ENCODE measurements at places on chromosomes 4 and X.

GRCh38 chr4:72340803-72341431 is 228.1 kb downstream of the ADAMTS3 start:
- DNase-seq = no peak

DNA sequence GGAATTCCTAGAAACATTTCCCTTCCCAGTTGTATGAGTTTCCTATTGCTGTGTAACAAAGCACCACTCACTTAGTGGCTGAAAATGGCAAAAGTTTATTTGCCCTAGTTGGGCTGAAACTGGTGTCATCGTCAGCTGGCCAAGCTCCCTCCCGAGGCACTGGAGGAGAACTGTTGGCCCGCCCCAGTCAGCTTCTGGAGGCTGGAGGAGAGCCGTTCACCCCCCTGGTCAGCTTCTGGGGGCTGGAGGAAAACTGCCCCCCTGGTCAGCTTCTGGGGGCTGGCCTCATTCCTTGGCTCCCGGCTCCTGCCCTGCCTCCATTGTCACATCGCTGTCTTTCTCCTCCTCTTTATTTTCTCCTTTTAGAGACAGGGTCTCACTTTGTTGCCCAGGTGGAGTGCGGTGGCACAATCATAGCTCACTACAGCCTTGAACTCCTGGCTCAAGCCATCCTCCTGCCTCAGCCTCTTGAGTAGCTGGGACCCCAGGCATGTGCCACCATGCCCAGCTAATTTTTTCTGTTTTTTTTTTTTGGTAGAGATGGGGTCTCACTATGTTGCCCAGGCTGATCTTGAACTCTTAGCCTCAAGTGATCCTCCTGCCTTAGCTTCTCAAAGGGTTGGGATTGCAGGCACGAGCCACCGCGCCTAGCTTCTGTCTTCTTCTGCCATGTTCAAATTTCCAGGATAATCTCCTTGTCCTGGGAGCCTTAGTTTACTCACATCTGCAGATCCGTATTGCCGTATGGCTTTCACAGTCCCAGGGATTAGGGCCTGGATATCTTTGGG is 3.2 kb downstream of the RGS12 start:
- no peak for DNase-seq

- no peak for DNase-seq
Observed at GRCh38 chrX:9539605-9540387, 74.9 kb downstream of the TBL1X start.

- DNase-seq = no peak
Observed at GRCh38 chr4:27463816-27464215, 603.2 kb downstream of the STIM2 start.

GRCh38 chr4:164318350-164318749 is 435.6 kb upstream of the SMIM31 start:
- DNase-seq = no peak

DNA sequence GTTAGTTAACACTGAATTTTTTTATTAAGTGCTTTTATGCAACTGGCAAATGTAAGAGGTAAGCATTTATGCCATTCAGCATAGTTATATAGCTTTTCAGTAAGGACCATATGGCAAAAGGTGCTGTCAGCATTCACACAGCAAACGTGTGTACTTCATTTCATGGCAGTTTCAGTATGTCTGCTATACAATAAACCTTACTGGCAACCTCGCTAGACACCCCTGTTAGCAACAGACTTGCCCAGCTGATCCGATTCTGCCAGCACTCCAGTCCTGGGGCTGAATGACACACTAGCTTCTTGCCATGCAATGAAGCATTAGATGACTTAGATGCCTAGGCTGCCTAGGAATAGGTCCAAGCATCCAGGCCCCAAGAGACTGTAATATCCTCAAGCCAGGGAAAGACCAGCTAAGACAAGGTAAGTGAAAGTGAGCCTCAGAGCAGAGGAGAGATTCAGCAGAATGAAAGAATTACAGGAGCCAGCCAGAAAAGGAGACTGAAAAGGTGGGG is 47.3 kb upstream of the DOCK11 start:
- DNase-seq = peak; percentile 46

- DNase-seq = no peak
Observed at GRCh38 chrX:15853586-15854079, 980 bp downstream of the AP1S2 start.

DNA sequence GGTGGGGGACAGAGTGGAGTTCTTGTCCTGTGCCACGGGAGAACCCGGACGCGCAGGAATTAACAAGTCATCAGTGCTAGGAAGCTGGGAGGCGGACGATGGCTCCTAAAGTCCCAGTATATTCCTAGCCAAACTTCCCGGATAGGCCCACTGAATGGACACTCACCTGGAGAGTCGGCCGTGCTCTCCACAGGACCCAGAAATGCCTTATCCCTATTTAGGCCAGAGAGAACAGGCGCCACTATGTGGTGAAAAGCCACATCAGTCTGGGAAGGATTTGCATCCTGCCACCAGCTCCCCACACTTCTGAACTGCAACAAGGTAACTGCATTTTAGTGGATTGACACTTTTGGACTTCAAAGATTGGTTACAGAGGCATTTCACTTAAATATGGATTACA is 1.1 kb downstream of the CFAP299 start:
- peak; percentile 21 for DNase-seq

DNA sequence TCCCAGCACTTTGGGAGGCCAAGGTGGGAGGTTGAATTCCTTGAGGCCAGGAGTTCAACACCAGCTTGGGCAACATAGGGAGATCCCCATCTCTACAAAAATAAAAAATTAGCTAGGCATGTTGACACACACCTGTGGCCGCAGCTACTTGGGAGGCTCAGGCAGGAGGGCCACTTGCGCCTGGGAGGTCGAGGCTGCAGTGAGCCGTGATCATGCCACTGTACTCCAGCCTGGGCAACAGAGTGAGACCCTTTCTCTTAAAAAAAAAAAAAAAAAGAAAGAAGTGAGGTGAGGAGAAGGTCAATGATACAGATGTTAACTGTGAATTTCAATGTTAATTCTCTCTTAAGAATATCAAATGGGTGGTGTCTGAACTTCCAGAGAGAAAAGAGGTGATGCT is 15.1 kb upstream of the AP1S2 start:
- no peak for DNase-seq

DNA sequence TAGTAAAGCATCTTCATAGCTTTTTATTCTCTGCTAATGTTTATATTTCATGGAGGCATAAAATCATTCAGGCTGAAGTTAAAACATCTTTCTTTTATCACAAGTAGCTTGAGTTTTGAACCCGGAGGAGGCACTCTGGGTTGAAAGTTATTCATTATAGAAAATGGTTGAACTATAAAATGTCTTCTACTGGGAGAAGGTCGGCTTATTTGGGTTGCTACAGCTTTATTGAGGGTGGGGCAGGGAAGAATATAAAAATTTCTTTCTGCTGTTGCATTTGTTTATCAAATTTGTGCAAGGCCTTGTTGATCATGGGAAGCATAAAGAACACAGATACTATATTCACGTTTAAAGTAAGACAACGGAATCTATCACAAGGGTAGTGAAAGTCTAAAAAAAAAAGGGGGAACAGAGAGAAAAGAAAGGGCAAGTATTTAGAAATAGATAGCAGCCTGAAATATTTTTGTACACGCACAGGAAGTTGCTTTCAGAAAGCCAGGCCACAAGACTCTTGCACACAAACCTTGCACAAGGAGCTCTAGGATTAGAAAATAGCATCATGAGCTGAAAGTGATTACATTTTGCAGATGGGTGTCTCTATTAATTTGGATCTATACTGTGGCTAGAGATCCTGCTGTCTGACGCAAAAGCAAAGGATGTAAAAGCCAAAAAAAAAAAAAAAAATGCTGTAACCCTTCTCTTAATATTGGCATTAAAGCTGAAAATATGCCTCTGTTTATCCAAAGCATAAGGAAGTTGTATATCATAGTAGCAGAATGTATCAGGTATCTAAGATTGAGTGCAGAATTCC is 37.2 kb upstream of the FAM9C start:
- peak; percentile 68 for DNase-seq

GRCh38 chr4:40228497-40229365 is 31.9 kb downstream of the RHOH start:
- no peak for DNase-seq

DNA sequence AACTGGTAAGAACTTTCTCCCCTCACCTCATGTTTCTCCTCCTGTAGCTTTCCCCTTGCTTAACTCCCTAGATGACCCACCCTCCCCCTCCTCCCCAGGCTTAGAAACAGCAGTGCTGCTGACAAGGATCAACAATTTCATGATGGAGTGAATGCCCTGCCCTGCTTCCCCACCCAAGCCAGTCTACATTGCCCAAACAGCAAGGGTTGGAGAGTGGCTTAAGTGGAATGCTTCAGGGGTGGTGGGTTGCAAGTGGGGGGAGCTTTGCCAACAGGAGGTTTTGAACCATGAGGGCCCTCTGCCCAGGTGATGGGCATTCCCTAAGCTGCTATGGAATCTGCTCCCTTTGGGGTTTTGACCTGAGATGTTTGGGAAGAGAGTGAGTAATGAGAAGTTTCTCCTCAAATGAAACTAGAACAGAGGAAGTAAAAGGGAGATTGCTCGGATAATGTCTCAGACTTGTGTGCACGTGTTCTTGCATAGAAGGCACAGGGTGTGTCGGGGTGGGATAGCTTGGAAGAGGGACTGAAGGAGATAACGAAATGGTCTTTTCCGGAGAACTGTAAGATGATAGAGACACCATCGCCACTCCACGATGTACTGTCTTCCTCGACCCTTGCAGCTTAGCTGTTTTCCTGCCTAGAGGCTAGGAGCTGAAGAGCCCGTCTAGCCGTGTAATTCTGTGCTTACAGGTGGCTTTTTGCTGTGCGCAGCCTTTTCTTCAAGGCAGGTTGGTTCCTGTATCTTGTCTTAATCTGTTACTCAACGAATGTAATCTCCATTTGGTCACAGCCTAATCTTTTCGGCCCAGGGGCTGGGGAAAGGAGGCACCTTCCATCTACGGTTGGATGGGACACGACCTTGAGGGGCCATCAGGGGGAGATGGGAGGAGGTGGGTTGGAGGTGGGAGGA is 10.1 kb downstream of the GDPD2 start:
- DNase-seq = no peak

DNA sequence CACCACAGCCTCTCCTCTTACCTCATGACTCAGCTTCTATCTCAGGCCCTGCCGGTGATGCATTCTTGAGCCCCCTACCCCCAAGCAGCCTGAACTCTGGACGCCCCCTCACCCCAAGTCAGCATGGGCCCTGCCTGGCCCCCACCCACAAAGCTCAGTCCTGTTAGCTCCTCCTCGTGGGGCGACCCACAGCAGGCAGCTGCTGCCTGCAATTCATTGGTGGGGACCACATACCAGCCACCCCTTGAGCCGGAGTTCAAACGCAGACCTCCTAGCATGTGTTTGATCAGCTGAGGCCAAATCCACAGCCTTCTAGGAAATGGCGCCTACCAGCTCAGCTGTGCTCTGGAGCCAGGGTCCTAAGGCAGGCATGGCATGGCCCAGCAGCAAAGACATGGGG is 111.8 kb downstream of the EFNB1 start:
- no peak for DNase-seq

DNA sequence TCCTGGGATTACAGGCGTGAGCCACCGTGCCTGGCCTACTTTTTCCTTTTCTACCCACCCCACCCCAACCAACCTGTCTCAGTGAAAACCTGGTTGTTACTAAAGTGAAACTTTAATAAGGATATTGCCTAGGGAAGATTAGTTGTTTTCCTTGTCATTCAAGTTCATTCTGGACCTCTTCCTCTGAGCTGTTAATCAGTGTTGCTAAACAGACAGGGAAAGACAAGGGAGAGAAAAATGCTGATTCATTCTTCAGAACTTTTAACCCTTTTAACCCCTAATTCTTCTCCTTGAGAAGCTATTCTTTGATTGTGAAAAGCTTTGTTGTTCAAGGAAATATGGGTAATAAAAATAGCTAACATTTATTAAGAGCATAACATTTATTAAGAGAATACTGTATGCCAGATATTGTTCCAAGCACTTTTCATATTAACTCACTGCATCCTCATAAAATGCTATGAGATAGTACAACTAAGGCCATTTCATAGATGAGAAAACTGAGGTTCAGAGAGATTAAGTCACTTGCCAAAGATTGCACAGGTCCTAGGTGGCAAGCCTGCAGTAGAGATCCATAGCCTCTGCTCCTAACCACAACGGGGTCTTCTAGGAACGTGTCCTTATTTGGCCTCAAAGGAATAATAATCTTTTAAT is 34.8 kb downstream of the OSTC start:
- peak; percentile 14 for DNase-seq

DNA sequence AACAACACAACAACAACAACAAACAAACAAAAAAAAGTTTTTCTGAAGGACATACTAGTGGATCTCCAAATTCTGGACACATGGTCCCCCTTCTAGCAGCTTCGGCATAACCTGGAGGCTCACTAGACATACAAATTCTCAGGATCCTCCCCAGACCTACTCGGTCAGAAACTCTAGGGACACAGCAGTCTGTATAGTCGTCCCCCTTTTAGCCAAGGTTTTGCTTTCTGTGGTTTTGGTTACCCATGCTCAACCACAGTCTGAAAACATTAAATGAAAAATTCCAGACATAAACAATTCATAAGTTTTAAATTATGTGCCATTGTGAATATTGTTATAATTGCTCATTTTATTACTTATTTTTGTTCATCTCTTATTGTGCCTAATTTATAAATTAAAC is 45.2 kb upstream of the SHISA3 start:
- no peak for DNase-seq

GRCh38 chrX:17525266-17525665 is 150.3 kb downstream of the NHS start:
- no peak for DNase-seq

DNA sequence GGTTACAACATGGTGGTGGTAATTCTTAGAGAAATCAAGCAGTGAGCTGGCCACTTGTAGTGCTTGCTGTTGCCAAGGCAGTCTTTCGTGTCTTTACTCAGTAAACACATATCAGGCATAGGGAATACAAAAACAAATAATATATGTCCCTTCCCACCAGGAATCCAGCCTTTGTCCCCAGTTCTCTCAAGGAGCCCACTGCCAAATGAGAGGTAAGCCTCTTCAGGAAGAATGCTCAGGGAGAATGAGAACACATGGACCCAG is 421 bp upstream of the PLAC1 start:
- no peak for DNase-seq

DNA sequence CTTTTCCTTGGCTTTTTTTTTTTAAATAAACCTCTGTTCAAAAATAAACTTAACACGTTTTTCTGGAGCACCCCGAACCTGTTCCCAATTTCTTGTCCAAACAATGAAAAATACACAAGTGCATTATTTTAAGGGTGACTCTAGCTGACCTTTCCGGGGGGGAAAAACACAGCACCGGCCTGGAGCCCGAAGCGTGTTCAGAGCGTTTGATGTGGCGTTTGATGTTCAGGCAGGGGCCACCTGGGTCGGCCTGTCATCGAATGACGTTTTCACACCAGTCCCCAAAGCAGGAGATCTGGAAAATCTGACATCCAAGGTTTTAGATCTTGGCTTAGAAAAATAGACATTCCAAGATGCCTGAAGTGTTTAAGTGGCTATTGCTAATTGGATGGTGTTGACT is 282.1 kb downstream of the SHOX start:
- DNase-seq = no peak

- DNase-seq = peak; percentile 83
Observed at GRCh38 chr4:176981551-176981950, 188.8 kb upstream of the VEGFC start.

GRCh38 chr4:38455092-38455862 is 208.7 kb upstream of the KLF3 start:
- no peak for DNase-seq

- no peak for DNase-seq
Observed at GRCh38 chr4:184978211-184978610, 40.1 kb upstream of the HELT start.

GRCh38 chrX:3450881-3451570 is 104.6 kb upstream of the MXRA5 start:
- peak; percentile 54 for DNase-seq
